NCI-H774 (cell line): ENCODE measurements at places on chromosomes 11 and 22.

DNA sequence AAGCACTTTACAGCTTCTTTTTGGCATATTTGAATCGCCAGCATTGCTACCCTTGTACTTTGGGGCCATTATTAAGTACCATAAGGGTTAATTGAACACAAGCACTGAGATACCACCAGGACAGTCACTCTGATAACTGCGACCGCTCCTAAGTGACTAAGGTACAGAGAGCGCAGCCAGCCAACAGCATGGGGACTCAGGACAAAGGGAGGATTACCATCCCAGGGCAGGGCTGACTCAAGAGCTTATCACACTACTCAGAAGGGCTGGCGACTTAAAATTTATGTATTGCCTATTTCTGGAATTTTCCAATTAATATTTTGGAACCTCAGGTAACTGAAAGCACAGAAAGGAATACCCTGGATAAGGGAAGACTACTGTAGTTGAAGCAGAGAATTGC is 479 bp downstream of the ZNF280A start:
- no peak for DNase-seq

DNA sequence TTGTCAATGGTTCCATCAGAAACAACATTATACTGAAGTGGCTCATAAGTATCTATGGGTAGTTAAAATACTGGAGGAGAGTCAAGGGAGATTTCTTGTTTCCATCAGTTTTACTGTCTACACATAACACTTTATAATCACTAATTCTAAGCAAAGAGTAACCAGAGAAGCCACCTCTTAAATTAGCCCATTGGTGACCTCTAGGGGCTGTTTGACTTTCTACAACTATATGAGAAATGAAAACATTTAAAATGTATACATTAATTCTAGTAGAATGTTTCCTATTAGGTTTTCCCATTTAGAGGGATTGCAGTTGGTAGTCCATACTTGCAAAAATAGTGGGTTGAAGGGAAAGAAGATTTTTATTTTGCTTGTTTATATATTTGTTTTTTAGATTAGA is 504.3 kb downstream of the FAM181B start:
- DNase-seq, result peak; percentile 44

DNA sequence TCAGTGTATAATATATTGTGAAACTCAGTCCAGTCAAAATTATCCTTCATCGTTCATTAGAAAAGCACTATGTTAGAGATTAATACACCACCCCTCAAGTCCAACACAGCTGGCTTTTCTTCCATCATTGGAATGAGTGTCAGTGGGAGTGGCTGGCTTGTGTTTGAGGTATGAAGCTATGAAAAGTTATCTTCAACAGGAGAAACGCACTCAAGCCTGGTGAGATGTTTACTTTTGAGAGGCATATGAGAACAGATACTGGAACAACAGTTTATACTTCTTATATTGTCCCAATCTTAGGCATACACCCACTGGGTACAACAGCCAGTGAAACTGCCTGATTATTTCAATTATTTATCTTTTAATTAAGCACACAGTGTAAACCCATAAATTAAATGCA is 34.3 kb downstream of the PLEKHB1 start:
- no peak for DNase-seq

DNA sequence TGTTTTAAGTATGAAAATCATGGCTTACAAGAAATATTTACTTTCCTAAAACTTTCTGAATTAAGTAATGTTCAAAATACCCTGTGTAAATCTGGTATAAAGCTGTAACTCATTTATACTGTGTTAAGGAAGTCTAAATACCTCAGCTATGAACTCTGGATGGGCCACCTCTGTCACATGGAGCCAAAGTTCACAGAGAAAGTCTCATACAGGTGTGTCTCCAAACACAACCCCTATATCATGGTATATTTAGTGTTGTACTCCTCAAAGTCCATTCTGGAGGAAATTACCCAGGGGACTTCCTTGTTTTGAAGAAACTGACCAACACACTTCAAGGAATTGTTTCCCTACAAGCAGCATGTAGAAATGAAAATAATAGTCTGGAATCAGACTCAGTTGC is 909.2 kb upstream of the TENM4 start:
- no peak for DNase-seq

DNA sequence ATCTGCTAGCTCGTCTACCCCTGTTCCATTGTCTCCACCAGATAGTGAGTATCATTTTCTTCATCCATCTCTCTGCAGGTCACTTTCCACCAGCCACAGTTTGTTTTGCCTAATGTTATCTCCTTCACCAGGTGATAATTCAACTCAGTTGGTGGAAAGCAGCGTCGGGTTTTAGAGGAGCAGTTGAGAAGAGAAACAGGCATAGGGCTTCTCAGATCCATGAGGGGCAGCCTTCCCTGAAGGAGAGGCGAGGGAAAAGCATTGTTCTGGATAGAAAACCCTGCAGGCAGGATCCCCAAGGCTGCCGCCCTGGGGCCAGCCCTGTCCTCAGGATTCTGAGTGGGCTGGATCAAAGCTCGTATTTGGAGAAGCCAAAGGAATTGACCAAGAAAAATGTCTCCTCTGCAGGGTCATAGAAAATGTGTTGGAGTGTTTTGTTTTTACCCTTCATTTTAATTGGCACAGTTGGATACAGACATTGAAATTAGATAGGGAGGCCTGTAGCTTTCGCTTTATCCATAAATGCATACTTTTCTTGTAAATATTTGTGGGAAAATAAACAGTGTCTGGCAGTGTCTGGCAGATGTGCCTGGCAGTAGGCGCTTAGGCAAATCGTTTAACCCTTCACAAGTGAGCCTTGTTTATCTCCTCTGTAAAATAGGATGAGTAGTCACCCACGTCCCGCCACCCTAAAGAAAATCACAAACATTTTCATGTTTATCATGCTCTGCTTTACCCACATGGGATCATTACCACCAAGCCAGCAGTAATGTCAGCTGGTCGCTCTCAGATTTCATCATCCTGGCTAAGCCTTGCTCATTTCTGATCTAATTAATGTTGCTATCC is 73.4 kb upstream of the TTC12 start:
- DNase-seq, result no peak

DNA sequence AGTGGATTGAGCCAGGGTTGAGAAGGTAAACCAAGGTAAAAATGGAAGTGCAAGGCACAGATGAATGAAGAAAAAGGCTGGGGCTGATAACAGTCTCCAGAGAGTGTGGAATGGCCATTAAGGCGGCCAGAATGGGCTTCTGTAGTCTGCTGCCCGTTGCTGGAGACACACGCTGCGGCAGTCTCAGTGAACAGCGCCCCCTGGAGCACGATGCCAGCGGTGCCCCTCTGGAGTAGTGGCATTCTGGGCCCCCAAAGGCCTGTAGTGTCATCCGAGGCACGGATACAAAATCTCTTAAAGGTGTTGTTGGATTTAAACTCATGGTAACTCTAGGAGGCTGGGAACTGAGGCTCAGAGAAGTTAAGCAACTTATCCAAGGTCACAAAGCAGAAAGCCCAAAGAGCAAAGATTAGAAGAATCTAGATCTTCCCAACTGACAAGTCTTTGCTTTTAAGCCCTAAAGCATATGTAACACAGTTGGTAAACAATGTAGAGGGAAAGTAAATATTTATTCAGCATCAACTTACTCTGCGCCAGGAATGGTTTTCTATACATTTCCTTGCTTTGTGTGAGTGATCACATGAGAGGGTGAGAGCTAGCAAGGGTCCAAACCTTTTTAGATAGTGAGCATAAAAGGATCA is 18.2 kb downstream of the KCNJ1 start:
- DNase-seq, result peak; percentile 24

DNA sequence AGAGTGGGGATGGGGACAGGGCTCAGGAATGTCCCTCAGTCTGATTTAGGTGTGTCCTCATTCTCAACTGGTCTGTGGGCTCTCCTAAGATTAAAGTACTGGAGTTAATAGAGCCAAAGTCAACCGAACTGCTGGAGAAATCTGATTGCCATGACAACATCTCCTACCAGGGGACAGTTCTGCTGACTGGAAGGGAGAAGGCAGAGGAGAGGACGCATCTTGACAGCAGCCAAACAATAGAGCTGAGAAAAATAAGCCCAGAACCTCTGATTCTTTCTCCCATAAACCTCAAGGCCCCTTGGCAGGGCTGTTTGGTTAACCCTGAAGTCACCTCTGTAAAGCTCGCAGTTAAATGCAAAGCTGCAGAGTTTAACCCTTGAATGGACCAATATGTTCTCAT is 2.8 kb downstream of the KCTD14 start:
- DNase-seq, result no peak

DNA sequence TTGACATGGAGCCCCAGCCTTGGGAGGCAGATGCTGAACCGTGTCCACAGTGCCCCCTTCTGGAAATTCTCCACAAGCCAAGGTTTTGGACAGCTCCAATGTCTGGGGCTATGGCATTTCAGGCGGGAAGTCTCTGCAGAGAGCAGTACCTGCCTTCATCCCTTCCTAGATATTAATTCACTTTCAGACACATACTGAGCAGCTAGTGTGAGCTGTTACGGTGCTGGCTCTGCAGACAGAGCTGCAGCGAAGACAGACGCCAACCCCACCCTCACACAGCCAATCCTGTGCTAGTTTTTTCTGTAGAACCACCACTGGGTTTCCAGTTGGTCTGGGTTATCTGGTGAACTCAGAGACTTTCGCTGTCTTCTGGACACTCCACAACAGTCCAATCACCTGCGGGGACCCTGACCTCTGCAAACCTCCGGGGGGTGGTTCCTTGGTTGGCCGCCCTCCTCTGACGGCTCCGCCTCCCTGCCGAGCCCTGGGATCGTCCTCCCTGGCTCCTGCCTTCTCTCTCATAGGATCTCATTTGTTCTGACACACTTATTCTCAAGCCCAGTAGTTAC is 9.1 kb downstream of the LMF2 start:
- peak; percentile 36 for DNase-seq
